ENCODE measurements at places on chromosomes 2 and 18.

- DNase-seq = no peak
Measured at GRCh38 chr2:225510796-225511195, 111.3 kb downstream of the NYAP2 start.

DNA sequence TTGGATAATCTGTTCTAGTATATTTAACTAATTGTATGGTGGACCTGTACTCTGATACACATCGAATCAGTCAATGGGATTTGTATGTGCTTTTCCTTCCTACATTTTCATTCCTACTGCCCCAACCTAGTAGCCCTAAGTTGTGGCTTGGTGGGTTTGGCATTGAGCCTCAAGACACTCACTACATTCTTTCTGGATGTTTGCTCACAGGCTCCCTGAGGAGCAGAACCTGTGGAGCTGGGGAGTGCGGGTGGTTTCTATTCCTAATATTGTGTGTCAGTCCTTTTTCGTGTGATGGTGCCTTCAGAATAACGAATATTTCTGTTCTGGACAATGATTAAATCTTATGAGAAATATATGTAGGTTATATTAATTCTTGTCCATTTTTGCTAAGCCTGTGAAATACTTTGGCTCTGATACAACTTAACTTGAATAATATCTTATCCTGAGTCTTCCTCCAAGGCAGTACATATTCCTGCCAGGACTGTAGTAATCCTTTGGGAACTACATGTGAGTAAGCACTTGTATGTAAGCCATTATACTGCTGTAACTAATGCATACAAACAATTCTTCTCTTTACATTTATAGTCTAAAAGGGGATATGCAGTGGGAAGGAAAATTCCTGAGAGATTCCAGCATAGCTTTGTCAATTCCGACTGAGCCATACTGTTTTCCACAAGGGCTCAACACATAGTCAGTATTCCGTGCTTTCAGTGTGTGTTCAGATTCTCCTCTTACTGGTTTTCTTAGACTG, 150.6 kb downstream of the AGPS start:
- no peak for DNase-seq

GRCh38 chr2:28801726-28802125, 8.9 kb upstream of the SPDYA start:
- peak; percentile 25 for DNase-seq

- no peak for DNase-seq
Measured at GRCh38 chr2:43714164-43714563, 37.9 kb upstream of the C1GALT1C1L start.

GRCh38 chr2:109295070-109295780, 166.2 kb downstream of the SH3RF3 start:
- no peak for DNase-seq

DNA sequence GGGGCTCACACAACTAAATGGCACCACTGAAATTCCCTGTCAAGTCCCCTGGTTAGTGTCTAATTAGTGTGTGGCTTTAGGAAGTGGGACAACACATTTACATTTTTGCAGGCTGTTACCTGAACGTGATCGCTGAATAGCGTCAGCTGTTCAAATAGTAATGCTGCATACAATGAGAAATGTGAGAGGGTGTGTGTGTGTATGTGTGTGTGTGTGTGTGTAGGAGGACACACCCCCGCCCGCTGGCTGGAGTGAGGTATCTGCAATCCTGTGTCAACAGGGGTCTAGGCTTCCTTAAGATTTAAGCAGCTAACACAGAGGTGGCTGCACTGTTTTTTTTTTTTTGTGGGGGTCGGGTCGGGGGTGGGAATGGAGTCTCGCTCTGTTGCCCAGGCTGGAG, 4.8 kb upstream of the LYPD6B start:
- no peak for DNase-seq

GRCh38 chr2:46963941-46964673, 48.5 kb upstream of the MCFD2 start:
- DNase-seq = no peak

DNA sequence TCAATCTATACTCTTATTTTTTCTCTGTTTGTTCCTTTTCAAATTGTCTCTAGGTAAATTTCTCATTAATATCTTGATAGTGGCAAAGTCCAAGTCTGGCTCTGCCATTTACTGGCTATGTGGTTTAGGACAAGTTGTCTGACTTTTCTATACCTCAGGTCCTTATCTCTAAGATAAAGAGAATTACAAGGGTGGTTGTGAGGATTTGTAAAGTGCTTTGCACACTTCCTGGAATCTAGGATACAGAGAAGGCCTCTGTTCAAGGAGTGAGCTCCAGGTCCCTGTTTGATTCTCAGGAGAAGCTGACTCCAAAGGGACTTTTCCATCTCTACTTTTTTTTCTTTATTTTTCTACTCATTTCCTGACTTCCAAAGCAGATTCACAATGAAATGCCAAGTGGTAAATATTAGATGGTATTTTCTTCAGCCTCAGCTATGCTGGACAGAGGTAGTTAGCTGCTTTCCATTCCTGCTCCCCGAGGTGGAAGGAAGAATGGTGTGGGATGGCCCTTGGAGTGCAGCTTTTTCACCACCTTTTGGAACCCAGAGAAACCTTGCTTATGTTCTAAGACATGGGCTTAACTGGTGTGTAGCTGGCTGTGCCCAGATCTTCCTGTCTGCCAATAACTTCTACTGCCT, 90.5 kb downstream of the GALNT1 start:
- DNase-seq = no peak
